ENCODE measurements at places on chromosomes 16 and 17. TPM values are rescaled to one million over a fixed set of nuclear protein-coding genes. Genes with fewer than 3 reads are reported as not detected.

GRCh38 chr17:57622306-57622682 is 122.8 kb downstream of the CCDC182 start:
- DNase-seq, result no peak

The BCO1 gene
- not detected for total RNA-seq

DNA sequence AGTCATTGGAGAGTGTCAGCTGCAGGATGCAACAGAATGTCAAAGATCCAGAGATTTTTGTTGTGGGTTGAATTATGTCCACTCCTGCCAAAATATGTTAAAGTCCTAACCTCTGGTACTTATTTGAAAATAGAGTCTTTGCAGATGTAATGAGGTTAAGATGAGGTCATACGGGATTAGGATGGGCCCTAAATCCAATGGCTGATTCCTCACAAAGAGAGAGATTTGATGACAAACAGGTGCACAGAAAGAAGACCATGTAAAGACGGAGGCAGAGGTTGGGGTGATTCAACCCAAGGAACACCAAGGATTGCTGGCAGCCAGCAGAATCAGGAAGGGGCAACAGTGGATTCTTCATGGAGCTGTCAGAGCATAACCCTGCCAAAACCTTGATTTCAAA is 34.5 kb upstream of the USP22 start:
- DNase-seq, result no peak

GRCh38 chr17:67588326-67588725 is 129.4 kb upstream of the NOL11 start:
- DNase-seq, result no peak

GRCh38 chr16:20348365-20349185 is 3.9 kb downstream of the UMOD start:
- DNase-seq, result no peak

DNA sequence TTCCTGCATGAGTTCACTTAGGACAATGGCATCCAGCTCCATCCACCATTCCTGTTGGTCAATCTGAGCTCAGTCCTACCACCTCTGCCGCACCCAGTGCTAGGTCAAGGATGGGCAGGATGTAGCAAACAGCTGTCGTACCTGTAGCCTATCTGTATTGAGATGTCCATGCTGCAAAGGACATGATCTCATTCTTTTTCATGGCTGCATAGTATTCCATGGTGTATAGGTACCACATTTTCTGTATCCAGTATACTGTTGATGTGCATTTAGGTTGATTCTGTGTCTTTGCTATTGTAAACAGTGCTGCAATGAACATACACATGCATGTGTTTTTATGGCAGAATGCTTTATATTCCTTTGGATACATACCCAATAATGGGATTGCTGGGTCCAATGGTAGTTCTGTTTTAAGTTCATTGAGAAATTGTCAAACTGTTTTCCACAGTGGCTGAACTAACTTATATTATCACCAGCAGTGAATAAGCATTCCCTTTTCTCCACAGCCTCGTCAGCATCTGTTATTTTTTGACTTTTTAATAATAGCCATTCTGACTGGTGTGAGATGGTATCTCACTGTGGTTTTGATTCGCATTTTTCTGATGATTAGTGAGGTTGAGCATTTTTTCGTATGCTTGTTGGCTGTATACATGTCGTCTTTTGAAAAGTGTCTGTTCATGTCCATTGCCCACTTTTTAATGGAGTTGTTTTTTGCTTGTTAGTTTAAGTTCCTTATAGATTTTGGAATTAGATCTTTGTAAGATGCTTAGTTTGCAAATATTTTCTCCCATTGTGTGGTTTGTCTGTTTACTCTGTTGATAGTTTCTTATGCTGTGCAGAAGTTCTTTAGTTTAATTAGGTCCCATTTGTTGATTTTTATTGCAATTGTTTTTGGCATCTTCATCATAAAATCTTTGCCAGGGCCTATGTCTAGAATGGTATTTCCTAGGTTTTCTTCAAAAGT is 7.2 kb upstream of the MRTFB start:
- DNase-seq, result no peak

DNA sequence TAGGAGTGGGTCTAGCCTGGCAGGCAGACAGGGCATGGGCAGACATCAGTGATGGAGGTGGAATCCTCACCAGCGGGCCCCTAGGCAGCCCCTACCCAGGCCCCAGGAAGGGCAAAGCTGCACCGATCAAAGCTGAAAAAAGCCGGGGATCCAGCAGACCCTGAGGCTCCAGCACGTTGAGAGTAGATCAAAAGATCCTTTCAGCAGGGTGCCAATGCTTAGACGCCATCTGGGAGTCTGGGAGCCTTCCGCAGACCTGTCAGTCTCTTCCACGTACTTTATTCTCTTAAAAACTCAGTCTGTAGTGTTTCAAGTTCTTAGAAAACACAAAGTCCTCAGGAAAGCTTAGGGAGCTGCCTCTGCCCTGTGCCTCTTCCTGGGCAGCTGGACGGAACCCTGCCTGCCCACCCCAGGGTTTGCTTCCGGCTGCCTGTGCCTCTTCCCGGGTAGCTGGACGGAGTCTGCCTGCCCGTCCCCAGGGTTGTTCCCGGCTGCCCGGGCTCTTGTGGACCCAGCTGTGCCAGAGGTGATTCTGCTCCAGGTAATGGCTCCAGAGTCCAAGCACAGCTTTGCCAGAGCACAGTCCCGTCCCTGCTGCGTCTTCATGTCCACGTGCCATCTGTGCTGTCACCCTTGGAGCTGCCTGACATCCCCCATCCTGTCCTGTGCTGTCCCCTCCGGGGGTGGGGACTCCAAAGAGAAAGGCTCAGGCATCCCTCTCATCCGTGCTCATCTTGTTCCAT is 50.8 kb upstream of the PVALEF start:
- DNase-seq, result no peak
